Fibroblast of skin of back (primary cell): ENCODE measurements at places on chromosomes 13 and 19.

GRCh38 chr13:110266983-110267382, 40.0 kb downstream of the COL4A1 start:
- DNase-seq = no peak

- no peak for DNase-seq
Observed at GRCh38 chr19:23789246-23789645, 30.6 kb upstream of the ZNF681 start.

GRCh38 chr19:2345076-2345475, 15.0 kb upstream of the TMPRSS9 start:
- DNase-seq = no peak

DNA sequence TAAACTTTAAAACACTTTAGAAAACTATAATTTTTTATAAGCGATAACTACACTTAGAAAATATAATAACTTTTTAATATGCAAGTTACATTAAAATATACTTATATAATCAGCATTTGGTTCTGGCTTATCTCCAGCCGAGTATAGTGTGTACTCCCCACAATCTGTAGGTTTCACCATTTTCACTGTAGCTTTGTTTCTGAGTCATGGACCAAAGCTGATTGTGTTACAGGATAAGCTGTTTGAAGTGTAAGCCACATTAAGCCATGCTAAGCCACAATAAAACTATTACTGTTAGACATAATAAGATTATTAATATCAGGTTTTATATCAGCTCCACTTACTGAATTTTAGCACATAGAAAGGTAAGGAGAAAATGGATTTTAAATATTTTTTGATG, 43.8 kb downstream of the CCDC122 start:
- no peak for DNase-seq

DNA sequence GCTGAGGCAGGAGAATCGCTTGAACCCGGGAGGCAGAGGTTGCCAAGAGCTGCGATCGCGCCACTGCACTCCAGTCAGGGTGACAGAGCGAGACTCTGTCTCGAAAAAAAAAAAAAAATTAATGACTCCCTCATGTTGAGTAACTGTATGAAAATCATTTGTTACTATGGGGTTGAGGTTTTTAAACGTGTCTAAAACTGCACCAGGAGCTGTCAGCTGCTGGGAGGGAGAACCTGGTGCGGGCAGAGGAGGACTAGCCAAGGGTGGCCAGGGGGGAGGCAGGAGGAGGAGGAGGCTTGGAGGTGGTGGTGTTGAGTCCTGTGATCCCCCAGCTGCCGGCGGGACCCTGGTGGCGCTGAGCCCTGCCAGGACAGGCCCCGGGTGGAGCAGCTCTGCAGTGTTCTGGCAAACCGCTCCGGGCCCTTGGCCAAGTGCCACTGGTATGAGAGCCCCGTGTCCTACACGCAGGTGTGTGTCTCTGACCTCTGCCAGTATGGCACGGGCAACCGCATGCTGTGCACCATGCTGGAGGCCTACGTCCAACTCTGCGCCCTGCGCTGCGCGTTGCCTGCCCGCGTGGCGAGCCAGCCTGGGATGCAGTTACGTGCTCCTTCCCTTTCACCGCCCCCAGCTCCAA, 17.1 kb upstream of the FXYD3 start:
- DNase-seq = no peak

GRCh38 chr13:101453784-101454201, 1.3 kb downstream of the ITGBL1 start:
- DNase-seq = no peak

- DNase-seq = no peak
Observed at GRCh38 chr13:37599519-37599918, 951 bp upstream of the POSTN start.

- DNase-seq = no peak
Observed at GRCh38 chr13:113451951-113452421, 1.3 kb downstream of the ADPRHL1 start.

GRCh38 chr19:11373885-11374432, 507 bp upstream of the SWSAP1 start:
- DNase-seq = no peak

DNA sequence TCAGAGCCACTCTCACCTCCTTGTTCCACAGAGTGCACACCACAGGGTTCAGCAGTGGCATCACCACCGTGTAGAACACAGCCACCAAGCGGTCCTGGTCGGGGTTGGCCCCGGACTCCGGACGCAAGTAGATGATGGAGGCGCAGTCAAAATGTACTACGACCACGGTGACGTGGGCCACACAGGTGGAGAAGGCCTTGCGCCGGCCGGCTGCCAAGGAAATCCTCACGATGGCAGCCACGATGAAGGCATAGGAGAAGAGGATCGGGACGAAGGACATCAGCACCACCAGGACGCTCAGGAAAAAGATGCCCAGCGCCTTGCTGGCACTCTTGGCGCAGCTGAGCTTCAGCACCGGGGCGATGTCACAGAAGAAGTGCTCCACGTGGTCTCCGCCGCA, 33.9 kb downstream of the SYDE1 start:
- no peak for DNase-seq

GRCh38 chr13:25905611-25906010, 146.2 kb downstream of the SHISA2 start:
- no peak for DNase-seq

DNA sequence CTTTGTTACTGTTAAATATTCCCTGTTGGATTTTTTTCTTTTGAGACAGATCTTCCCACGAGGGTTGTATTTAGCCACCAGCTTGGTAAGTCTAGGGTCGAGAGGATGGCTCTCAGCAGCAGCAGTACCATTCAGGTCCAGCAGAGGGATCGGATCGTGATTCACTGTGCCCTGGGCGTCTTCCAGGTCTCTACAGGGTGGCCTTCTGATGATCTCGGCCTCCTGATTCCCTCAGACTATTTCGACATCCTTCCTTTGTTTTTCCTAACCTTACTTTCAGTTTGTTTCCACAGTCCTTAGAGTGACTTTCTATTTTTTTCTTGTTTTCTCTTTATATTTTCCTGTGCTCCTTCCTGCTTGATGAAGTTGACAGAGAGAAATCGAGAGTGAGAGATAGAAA, 1436.9 kb downstream of the UQCRFS1 start:
- DNase-seq = peak; percentile 30

- DNase-seq = peak; percentile 53
Observed at GRCh38 chr13:37379841-37380240, 218.7 kb downstream of the POSTN start.

DNA sequence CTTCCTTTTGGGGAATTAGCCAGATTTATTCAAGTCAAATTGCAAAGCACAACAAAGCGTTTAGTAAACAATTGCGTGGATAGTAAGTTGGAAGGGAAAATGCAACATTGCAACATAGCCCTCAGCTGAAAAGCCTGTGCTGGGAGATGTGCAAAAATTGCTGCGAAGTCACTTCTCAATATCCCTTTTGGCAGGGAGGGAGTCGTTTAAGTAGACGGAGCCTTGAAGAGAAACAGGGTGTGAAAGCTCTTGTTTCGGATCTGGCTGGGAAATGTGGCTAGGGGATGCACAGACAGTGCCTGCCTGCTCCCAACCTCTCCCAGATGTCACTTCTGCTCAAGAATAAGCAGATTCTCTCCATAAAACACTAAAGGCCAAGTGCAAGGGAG, 56.8 kb downstream of the SLC7A1 start:
- no peak for DNase-seq

- no peak for DNase-seq
Observed at GRCh38 chr13:31094331-31095015, 67.2 kb downstream of the HSPH1 start.

GRCh38 chr13:80312967-80313366, 28.0 kb downstream of the SPRY2 start:
- peak; percentile 44 for DNase-seq

- DNase-seq = no peak
Observed at GRCh38 chr13:55761986-55762385, 1378.7 kb upstream of the PRR20A start.

GRCh38 chr13:50123002-50123401, 107.8 kb downstream of the KCNRG start:
- no peak for DNase-seq

- DNase-seq = no peak
Observed at GRCh38 chr13:102291587-102292218, 110.1 kb downstream of the FGF14 start.

GRCh38 chr19:39423258-39424086, 11.0 kb downstream of the PLEKHG2 start:
- no peak for DNase-seq

DNA sequence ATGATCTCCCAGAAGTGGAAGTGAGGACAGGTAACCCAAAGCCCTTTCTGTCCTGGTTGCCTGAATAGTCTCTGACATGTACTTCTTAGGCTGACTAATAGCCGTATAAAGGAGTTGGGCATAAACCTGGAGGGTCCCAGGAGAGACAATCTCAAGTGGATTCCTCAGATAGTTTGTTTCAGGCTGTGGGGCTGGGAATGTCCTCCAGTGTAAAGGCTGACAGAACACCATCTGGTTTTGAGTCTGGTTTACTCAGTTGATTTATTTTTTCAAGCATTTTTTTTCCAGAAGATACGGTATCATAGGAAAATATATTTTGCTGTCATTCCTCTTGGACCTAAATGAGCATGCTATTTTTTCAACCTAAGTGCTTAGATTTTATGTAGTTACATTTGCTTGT, 15.2 kb downstream of the HTR2A start:
- peak; percentile 35 for DNase-seq

- peak; percentile 98 for DNase-seq
Observed at GRCh38 chr13:74217811-74218210, 83.6 kb upstream of the KLF12 start.

DNA sequence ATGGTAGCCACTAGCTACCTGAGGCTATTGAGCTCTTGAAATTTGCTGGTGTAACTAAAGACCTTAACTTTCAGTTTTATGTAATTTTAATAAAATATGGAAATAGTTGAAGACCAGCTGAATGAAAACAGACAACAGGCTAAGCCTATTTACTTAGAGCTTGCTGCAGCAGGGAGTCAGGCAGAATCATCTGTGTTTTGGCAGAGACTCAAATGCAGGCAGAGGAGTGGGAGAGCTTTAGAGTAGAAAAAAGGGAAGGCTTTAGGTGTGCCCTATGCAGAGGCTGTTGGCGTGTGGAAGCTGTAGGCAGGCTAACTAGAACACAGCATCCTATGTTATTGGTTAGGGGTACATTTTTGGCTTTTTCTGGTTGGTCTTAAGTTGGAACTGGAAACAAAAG, 304.9 kb upstream of the NBEA start:
- DNase-seq = no peak

- peak; percentile 31 for DNase-seq
Observed at GRCh38 chr19:37572203-37572602, 22.4 kb downstream of the ZNF571 start.

DNA sequence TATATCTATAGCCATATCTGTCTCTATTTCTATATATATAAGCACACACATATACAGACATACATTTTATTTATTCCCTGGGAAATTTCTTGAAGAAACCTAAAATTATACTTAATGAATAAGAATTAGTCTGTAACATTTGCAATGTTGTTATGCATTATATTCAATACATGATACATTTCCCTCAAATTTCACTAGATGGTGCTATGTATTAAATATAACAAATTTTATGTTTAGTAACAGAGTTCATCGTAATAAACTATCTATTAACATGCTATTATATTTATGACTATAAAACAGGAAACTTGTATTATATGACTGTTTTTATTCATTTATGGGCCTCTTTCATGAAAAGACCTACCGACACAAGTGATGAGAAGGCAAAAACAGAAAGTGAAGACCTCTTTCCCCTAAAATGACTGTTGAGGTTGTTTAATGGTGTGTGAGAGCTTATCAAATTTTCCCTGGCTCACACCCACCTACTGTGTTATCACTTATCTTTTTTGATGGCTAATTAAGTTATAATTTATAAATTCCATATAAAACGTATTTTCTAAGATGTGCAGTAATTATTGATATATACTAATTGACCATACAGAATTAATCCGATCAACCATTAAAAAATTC, 881.9 kb downstream of the SLITRK6 start:
- peak; percentile 32 for DNase-seq

DNA sequence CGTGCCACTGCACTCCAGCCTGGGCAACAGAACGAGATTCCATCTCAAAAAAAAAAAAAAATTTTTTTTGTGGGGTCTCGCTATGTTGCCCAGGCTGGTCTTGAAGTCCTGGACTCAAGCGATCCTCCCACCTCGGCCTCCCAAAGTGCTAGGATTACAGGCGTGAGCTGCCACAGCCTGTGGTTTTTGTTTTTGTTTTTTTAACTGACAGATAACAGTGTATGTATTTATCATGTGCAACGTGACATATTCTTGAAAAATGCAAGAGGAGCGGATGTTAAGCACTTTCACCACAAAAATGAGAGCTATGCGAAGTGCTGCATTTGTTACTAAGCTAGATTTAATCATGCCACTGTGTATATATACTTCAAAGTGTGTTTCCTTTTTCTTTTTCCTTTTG, 49.0 kb downstream of the ARHGEF18 start:
- DNase-seq = peak; percentile 96

DNA sequence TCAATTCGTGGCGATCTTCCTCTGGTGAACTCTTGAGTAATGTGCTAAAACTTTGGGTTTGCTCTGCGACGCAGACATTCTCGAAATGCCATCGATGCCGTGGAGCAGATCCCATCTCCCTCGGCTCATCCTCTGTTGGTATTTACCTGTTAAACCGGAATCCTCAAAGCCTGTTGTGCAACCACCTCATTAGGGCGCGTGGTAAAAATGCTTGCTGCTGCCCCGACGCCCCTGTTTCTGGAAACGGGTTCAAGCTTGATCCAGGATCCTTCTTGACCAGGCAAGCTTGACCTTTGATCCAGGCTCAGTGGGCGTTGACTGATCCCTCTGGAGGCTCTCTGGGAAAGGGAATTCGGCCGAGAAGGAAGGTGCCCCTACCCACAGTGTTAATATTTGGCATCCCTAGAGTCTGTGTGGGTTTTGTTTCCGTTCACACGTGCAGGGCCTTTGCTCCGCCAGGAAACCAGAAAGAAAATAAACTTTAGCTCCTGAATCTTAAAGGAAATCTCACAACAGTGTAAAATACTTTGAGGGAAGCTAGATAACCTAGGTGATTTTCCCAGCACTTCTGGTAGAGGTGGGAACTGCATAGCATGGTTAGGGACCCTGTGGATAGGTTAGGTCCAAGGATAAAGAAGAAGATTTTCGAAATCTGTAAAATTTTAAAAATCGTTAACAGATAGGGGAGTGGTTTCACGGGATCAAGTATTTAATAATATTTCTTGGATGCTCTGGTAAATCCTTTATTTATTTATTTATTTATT, 1.1 kb downstream of the LSM14A start:
- peak; percentile 64 for DNase-seq

- DNase-seq = peak; percentile 30
Observed at GRCh38 chr19:10961073-10961860, 437 bp downstream of the SMARCA4 start.

GRCh38 chr13:77168237-77168636, 141.3 kb upstream of the FBXL3 start:
- no peak for DNase-seq

GRCh38 chr19:55617426-55617825, 6.9 kb downstream of the ZNF784 start:
- no peak for DNase-seq

DNA sequence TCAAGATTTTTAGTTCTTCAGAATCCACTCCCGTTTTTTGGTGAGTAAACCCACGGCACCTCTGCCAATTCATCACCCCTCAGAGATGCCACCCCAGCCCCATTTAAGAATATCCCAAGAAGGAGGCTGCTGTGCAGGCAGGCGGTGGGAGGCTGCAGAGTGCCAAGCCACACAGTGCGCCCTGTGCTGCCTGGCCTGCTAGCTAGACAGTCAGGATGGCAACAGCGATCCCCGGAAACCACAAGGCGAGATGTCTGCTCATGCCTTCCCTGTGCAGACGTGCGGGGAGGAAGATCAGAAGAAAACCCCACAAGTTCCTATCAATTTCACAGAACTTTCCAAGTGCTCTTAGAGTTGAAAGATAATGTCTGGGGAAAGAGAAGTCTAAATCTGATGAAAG, 64.8 kb upstream of the GPR183 start:
- no peak for DNase-seq

- DNase-seq = no peak
Observed at GRCh38 chr19:41555748-41556147, 20.2 kb upstream of the CEACAM21 start.
